Forelimb muscle (tissue), 1 donor: ENCODE measurements at places on chromosomes 3 and 15. TPM values are rescaled to one million over a fixed set of nuclear protein-coding genes. Genes with fewer than 3 reads are reported as not detected.

GRCh38 chr3:49454458-49454857 lies 15.6 kb upstream of the DAG1 start:
- DNase-seq: no peak

- DNase-seq: no peak
Measured at GRCh38 chr3:138070006-138070405, 45.4 kb downstream of the DZIP1L start.

DNA sequence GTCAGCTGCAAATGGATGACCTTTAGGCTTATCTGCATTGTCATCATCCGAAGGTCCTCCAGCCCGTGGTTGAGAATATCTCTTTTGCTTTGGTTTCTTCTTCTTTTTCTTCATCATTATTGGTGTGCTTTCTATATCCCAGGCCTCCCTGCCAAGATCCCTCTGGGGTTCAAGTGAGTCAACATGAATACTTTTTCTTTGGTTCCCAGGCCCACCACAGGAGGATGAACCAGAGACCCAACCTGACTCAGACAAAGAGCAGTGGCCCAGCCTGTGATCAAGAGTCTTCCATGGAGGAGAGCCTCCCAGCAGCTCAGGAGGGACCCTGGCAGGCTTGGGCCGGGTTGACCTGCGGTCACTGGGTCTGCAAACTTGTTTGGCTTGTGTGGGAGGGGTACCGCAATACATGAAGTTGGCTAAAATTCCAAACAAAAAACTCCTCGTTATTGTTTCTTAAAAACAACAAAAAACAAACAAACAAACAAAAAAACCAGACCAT lies 104.2 kb downstream of the MAP4 start:
- DNase-seq: no peak

DNA sequence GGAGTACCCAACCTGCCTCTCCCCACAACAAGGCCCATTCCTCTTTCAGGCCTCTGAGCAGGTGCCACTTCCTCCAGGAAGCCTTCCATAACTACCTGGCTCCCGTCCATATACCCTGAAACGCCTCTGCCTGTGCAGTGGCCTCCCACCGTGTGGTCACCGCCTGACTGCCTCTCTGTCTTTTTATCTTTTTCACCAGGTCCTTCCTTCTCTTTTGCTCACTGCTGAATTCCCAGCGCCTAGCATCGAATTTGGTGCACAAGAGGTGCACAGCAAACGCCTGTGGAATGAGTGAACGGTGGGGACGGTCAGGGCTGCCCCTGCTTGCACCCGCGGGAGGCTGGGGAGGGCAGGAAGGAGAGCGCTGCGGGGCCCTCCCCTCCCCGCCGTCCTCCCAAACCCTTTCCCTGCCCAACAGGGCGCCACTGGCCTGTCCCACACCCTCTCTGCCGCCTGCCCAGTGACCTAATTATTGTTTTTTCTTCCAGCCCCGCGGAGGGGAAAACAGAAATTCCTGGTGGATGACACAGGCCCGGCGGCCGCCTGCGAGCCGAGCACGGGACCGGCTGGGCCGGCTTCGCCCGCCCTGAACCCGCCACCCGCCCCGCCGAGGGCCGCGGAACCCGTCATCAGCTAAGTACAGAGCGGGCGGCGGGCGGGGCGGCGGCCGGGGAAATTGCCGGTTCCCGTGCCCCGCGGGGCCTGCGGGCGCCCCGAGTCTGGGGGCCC lies 140.1 kb downstream of the SMAD6 start:
- peak; percentile 41 for DNase-seq

The A4GNT gene
- not detected for polyA plus RNA-seq

DNA sequence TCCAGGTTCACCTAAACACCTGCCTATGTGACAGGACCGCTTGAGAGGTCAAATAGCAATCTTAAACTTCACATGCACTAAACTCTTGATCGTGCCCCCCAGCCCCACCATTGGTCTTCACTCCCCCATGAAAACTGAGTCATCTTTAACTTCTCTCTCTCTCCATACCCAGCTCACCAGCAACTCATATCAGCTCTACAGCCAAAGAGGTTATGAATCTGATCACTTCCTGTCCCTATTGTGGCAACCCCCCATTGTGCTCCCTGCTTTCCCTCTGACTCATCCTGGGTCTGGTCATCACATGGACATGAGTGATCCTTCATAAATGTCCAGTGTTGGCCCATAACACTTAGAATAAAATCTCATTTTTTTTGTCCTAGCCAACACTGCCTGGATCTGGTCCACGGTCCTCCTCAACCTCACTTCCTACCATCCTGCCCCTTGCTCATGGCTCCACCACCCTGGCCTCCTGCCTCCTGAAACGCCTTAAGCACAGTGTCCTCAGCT lies 103.4 kb upstream of the HACD2 start:
- no peak for DNase-seq

DNA sequence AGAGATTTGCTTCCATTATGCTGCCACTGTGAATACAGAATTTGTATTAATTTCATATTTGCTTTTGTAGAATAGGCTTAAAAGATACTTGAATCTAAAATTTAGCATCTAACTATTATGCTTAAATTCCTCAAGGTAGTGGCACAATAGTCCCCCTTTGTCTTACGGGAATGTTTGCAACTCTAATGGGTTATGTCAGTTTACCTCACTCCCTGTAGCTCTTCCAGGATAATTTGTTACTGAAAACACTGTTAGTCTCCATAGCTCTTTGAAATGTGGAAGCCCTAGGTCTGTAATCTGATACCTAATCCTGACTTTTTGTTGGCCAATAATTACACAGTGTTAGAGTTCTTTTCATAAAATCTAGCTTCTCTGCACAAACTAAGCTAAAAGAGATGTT lies 433.4 kb downstream of the PYDC2 start:
- DNase-seq: no peak

DNA sequence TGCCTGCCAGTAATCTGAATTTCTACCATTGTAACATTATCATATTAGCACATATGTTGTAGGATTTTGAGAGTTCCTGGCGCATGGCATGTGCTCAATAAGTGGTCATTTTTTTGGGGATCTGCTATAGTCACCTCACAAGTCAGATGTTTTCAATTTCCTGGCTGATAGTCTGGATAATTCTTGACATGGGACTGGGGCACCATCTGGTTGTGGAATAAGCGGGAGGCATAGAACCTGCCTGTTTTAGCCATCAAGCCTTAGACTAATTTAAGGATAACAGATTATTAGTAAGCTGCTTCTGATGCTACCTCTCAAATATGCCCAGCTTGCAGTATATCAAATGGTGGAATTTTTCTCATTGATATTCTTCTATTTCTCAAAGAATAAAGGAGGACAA lies 39.1 kb downstream of the GASK1A start:
- DNase-seq: no peak

- no peak for DNase-seq
Measured at GRCh38 chr15:33309602-33310276, 1.0 kb upstream of the RYR3 start.

The VIPR1 gene
- 1.6 TPM for polyA plus RNA-seq

The BCL2A1 gene
- 0.28 TPM for polyA plus RNA-seq

The SLC9C1 gene
- 0.42 TPM for polyA plus RNA-seq

DNA sequence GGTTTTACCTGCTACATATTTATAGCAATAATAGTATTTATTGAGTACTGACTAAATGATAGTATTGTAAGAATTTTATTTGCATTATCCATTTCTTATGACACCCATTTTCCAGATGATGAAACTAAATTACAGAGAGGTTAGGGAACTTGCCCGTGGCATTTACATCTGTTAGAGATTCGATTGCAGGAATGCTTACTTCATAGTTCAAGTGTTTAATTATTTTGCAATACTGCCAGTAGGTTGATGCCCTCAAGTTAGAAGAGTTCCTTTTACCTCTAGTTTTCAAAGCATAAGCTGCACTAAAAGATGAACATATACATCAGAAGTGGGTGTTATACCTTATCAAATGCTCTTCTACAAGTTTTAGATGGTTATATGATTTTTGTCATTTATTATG lies 362.8 kb upstream of the RGMA start:
- no peak for DNase-seq

DNA sequence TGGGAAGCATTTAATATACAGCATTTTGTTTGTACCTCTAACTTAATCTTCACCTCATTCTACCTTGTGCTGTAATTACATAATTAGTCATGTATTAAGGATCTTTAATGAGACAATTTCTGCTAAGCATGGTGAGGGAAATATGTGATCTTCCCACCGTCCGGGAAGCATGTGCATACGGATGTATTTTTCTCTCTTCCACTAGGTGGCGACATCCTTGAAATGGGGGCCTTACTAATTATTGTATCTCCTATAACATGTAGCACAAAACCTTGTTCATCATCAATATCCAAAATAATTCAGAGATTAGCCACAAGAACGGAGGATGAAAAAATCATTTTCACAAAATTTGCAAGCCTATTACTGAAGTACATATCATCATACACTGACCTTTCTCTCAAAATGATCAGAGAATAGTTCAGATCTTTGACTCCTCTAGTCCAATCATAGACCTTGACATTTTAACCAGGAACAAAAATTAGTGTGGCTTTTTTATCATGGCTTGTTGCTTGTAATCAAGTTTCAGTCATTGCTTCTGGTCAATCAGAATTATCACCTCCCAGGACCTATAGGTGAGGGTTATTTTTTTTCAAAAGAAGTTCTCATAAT lies 148.9 kb upstream of the GBE1 start:
- no peak for DNase-seq

DNA sequence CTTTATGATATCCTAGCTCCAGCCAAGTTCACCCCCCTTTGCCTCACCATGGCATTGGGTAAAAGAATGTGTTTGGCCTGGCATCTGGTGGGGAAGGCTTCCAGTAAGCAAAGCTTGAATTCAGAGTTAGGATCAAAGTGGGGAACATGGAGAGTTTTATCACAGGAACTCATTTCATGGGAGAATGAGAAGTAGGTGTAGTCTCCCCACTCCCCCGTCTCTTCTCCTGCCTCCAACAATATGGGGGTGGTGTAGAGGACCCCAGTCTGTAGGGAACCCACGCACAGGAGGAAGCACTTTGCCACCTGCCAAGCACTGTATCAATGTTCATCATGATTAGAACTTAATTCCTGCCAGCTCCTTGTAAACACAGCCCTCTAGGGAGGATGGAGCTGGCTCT lies 200.5 kb downstream of the UACA start:
- DNase-seq: no peak

The DUOXA2 gene
- not detected for polyA plus RNA-seq

The CLDN16 gene
- 0.13 TPM for polyA plus RNA-seq

- DNase-seq: no peak
Measured at GRCh38 chr3:10198761-10199649, 34.3 kb downstream of the IRAK2 start.

DNA sequence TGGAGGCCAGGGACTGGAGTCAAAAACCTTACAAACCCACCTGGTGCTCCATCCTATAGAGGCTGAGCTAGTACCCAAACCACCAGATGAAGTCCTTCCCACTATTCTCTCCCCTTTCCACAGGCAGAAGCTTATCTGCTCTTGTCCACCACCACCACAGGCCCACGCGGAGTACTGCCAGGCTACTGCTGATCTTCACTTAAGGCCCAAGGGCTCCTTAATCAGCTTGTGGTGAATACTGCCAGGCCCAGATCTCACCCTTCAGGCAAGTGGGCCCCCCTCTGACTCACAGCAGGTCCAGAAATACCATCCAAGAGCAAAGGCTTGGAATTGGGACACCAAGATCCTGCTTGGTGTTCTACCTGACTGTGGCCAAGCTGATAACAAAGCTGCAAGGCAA lies 598.1 kb upstream of the CBLB start:
- no peak for DNase-seq

GRCh38 chr3:27528791-27529190 lies 44.6 kb upstream of the SLC4A7 start:
- DNase-seq: no peak

The TUBGCP4 gene
- 13.1 TPM for polyA plus RNA-seq

The RPL39L gene
- 8.9 TPM for polyA plus RNA-seq

DNA sequence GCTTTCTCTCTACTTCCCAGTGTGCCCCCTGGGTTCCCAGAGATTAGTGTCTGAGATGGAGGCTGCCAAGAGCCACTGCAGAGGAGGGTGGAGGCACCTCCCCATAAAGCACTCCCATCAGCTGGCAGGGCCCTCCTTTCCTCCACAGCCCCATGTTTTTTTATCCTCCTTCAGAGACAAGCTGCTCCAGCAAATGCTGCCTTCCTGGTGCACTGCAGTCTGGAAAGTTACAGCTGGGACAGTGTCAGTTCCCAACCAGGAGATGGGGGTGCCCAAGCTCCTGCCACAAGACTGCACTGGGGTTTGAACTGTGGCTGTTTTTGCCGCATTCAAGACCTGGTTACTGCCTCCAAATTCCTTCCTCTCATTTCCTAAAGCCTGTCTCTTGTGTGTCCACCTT lies 206.1 kb downstream of the CADPS start:
- no peak for DNase-seq

- DNase-seq: no peak
Measured at GRCh38 chr3:186806089-186807055, at the start of gene RFC4. RFC4 (minus strand) TSS chr3:186806482; CDS start chr3:186804713, 1,769 bp downstream.

The CHRNA5 gene
- 0.76 TPM for polyA plus RNA-seq

- no peak for DNase-seq
Measured at GRCh38 chr3:43770426-43771103, 79.8 kb downstream of the ABHD5 start.

DNA sequence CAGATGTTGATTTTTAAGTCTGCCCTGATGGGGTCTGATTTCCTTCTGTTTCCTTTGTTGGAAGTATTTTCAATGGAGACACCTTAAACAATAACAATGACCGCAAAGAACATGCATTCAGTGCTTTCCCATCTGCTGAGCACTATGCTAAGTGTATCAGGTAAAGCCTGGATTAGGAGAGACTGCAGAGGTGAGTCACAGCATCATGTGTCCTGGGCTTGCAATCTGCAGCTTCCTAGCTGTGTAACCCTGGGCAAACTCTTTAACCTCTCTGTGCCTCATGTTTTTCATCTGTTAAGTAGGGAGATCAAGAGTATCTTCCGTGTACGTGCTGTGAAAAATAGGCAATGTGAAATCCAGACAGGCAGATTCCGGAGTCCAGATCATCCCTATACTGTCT lies 13.3 kb upstream of the CHRNB4 start:
- no peak for DNase-seq

GRCh38 chr3:188940573-188940932 lies 231.2 kb upstream of the TPRG1 start:
- no peak for DNase-seq

DNA sequence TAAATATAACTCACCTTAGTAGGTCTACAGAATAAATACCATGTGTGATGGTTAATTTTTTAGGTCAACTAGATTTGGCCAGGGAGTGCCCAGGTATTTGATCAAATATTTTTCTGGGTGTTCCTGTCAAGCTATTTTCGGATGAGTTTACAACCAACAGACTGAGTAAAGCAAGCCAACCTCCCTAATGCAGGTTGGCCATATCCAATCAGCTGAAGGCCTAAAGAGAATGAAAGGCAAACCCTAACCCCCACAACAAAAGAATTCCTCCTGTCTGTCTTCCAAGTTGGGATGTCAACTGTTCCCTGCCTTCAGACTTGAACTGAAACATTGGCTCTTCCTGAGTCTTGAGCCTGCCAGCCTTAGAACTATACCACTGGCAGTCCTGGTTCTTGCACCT lies 28.6 kb downstream of the TASOR start:
- no peak for DNase-seq

The VEPH1 gene
- 0.63 TPM for polyA plus RNA-seq

DNA sequence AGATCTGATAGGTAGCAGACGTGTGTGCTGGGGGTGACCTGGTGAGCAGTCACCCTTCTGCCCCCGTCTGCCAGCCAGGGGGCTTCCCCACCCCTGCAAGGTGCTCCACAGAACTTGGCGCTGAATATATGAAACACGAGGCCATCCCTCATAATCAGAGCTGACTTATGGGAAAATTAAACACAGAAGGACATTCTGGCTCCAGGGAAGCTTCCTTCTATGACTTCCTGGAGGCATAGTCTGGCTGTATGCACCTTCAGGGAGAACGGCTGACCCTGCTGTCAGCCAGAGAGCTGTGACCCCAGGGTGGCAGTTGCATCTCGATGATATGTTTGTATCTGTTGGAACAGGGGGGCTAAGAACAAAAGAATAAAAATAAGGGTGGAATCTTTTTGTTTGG lies 26.6 kb upstream of the MRPS22 start:
- no peak for DNase-seq
